Vagina (tissue), 2 donors: ENCODE measurements at places on chromosomes 7 and 10.

GRCh38 chr7:31074120-31074383 is 21.9 kb downstream of the ADCYAP1R1 start:
- DNase-seq, result no peak

- no peak for DNase-seq
Observed at GRCh38 chr7:7761974-7762779, 43.8 kb upstream of the RPA3 start.

DNA sequence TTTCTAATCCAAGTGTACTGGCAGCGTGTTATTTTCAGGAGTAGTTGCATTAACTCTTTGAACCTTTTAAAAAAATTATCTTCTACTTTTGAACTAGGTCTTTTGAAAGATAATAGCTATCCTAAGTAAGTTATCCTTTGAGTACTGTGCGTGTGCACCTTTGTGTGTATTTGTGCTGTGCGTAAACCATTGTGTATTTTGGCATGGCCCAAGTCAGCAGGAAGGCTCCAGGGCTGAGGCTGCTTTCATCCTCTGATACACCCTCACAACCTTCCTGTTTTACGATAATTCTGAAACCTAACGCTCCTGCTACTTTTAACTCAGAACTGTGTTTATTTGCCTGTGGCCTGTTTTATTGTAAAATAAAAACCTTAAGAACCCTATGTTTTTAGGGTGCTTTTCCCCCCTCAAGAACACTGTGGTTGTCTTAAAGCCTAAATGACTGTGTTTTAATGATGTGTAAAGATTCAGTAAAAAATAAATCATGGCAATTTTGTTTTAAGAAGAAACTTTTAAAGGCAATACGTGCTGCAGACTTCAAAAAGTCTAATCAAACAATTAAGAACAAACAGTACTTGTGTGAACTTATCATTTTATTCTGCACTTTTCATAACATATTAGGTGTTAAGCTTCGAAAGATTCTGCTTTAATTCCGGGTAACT is 57.5 kb downstream of the HDAC9 start:
- DNase-seq, result no peak

GRCh38 chr10:123496375-123496774 is 169.8 kb upstream of the GPR26 start:
- DNase-seq, result no peak

GRCh38 chr7:90856351-90857070 is 260.4 kb downstream of the CDK14 start:
- no peak for DNase-seq

DNA sequence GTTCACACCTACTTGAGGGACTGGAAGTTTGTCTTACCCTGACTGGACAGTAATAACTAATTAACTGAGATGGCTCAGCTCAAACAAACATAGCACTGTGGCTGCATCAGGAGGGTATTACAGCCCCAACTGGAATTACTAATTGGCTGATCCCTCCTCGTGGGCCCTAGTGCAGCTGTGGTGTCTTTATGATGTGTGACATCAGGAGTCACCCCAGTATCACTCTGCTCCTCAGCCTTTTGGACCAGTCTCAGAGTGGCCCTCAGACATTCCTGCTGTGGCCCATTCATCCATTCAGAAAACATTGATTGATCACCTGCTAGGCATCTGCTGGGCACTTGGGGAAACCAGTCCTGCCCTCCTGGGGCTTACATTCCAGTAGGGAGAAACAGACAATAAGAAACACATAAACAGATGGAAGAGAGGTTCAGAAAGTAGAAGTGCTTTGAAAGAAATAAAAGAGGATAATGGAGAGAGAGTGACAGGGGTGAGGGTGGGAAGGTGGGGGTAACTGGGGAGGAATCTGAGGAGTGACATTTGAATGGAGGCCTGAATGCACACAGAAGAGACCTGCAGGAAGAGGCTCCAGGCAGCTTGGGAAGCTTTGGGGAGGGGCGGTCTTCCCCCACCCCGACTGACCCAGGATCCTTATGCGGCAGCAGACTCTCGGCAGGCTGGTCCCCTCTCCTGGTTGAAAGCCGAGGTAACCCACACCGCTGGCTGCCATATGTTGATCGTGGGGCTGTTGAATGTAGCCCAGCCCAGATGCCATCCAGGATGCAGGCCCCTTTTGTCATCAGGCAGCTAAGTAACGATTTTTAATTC is 113.1 kb downstream of the C10orf105 start:
- no peak for DNase-seq

- no peak for DNase-seq
Observed at GRCh38 chr10:35889971-35890675, 248.0 kb upstream of the FZD8 start.

- DNase-seq, result no peak
Observed at GRCh38 chr7:121503039-121503438, 106.9 kb upstream of the FAM3C start.

GRCh38 chr10:35432781-35433338 is 96.6 kb downstream of the CCNY start:
- DNase-seq, result no peak

DNA sequence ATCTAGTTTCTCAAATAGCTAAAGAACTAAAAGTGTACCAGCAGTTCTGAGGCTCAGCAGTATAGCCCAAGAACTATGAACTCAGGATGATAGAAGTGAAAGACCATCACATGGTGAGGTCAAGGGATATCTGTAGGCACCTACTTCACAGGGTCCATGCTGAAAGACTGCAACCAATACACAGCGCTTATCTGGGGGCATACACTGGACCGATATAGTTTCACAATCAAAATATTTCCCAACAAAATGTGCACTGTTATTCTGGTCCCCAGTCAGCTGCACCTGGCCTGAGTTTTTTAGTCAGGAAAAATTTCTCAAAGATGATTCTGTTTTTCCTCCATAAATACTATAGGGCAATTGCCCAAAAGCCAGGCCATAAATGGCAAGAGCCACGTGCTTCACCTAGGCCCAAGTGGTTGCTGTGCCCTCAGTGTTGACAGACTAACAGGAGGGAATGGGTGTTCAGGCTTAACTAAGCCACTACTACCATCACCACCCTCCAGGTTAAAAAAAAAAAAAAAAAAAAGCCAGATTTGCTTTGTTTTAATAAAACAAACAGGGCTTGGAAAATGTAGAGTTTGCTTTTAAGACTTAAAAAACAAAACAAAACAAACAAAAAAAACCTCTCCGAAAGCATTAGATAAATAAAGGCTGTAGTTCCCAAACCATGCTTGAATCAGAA is 58.5 kb downstream of the OGDH start:
- no peak for DNase-seq

GRCh38 chr10:1370298-1370697 is 314.1 kb downstream of the WDR37 start:
- no peak for DNase-seq

- no peak for DNase-seq
Observed at GRCh38 chr10:8321990-8322389, 267.5 kb downstream of the GATA3 start.

DNA sequence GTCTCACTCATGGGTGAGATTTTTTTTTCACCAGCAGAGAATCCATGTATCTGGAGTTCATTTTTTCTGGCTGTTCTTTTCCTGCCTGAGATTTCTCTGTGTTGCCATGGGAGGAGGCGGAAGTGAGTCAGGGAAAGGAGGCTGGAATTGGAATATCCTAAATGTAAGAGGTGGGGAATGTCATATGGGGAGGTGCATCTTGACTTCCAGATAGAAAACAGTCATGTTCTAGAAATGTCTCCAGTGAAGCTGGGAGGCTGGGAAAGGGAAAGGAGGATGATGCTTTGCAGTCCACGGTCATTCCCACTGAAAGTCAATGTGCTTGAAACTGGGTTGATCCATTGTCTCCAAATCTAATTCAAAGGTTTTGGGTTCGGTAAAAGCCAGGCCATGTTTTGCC is 39.7 kb upstream of the HPS1 start:
- no peak for DNase-seq

GRCh38 chr10:42149027-42149700 is 489.2 kb downstream of the ZNF33B start:
- DNase-seq, result no peak

DNA sequence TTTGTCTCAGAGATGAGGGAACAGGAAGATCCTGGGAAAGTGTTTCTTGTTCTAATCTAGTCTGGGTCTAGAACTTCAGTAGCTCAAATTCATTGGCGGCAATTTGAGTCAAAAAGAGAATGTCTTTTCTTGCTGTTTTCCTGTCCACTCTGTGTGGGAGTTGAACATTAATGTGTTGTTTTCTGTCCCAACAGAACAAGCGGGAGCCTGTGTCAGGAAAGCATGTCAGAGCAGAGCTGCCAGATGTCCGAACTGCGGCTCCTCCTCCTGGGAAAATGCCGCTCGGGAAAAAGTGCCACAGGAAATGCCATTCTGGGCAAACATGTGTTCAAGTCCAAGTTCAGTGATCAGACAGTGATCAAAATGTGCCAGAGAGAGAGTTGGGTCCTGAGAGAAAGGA is 16.0 kb downstream of the GIMAP8 start:
- DNase-seq, result no peak

DNA sequence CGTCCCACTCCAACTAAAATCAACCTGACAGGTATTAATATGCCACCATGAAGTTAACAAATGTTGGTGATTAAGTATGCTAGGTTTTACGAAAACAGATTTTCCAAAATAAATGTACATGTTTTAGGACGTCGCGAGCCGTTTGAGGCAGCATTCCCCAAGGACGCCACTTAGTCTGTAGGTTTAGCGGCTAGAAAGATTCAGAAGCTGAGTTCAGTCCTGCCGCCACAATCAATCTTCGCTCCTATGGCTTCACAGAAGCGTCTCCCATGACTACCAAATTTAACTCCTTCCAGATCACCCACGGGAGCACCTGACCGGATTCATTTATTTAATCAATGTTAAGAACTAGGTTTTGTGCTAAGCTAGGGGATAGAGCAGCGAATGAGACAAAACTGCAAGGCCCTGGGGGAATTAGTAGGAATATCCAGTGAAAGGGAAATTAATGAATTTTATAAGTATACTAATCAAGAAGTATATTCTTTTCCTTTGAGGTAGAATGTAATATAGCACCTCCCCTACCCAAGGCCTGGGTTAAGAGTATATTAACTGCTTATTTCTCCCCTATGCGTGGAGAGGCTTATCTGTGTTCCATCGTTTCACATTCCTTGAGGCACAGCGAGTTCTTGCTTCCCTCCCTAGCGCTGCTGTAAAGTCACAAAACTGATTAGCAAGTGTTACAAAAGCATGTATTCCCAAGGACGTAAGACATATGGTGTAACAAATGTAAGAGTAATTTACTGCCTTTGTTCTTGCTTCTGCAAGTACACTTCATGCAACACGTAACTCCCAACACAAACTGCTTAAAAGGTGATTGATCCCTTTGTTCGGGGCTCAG is 994 bp upstream of the CYP51A1 start:
- DNase-seq, result no peak

GRCh38 chr7:66974986-66975590 is 20.3 kb downstream of the SBDS start:
- DNase-seq, result no peak

DNA sequence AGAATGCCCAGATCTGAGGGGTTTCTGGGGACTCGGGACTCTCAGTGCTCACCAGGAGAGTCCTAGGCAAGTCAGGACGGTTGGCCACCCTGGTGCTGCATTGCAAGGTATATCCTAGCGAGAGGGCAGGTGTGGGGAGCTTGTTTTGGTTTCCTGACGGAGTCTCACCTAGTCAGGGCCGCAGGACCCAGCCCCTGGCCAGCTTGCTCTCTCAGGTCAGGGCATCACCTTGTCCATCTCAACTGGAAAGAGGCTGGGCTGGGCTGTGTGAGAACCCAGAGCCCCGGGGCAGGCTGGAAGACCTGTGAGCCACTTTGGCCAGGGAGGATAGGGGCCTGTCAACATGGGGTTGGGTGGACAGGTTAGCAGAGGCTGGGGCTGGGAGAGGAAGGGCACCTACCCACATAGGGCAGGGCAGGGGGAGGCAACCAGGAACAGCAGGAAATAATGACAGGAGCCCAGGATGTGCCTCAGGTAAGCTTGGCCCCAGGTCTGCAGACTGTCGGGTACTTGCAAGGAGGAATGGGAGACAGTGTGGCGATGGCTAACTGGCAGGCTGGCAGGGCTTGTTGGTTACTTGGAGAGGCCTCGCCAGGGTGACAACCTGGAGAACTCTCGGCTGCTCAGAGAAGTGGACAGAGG is 31.5 kb downstream of the DNAJB12 start:
- DNase-seq, result no peak

DNA sequence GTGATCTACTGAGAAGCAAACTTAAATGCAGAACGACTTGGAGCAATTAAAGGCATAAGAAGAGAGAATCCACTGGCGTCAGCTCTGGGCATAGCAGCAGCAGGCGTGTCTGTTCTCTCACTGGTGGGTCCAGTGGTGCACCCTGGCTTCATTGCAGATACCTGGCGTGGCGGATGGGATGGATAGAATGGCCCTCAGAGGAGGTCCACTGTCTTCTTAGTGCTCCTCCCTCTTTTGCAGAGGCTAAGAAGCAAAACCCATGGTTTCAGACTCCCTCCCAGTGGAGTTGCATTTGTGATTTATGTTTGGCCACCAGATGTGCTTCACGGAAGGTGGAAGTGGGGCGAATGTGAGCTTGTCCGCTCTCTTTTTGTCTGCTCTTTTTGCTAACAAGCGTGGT is 28.4 kb upstream of the PRKAG2 start:
- DNase-seq, result no peak

DNA sequence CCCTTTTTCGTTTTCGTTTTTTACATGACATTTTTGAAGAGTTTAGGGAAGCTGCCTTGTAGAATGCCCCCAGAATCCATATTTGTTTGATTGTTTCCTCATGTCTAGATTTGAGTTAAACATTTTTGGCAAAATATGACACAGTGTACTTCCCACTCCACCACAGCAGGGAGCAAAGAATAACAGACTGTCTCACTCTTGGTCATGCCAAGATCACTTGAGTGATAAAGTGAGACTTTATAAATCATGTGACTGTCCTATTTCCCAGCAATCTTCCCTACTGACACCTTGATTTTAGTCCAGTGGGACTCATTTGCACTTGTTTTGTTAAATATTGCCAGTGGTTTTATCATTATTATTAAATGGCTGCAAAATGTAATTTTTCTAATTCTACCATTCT is 44.4 kb upstream of the USP6NL start:
- DNase-seq, result no peak

GRCh38 chr7:23968791-23969190 is 258.8 kb downstream of the STK31 start:
- DNase-seq, result no peak

- DNase-seq, result no peak
Observed at GRCh38 chr10:96517284-96517683, 3.6 kb upstream of the TLL2 start.
